CD14-positive monocyte (primary cell): ENCODE measurements at places on chromosomes 7 and 10. TPM values are rescaled to one million over a fixed set of nuclear protein-coding genes. Genes with fewer than 3 reads are reported as not detected.

CFAP69 gene
- polyA plus RNA-seq: not detected

EBF3 gene
- not detected for polyA plus RNA-seq

DNA sequence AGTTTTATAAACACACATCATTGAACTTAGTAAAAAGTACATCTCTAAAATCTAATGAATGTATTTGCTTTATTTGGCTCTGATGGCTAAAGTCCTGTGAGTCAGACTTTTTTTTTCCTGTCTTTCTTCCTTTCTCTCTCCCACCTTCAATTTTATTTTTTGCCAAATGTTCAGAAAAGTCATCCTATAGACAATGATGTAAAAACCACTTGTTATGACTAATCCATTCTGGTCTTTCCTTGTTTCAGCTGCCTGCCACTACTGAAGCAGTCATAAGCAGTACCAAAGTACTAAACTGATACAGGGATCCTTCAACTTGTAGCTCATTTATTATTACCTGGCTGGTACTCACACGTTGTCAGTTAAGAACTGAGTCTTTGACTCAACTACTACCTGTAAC lies 23.9 kb downstream of the HECTD2 start:
- DNase-seq: no peak

DNA sequence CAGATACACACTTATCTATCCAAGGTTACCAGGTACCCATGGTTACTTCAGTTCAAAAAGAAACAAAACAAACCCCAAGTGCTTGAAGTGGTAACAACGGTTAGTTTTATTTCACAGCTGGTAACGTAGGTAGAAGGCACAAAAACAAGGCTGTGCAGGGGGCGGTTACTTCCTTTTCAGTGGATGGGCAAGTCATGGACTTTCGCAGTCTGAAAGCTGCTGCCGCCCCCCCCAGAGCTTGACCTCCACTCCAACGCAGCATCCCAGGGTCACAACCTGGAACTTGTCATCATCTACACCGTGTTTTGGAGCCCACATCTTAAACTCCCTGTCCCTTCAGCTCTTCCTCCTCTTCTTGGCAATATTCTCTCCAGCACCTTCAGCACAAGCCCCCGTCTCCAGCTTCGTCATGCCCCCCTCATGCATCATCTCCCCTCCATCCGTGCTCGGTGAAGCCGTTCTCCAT lies 181.2 kb upstream of the ITGB1 start:
- DNase-seq: no peak

GRCh38 chr10:51145375-51145774 lies 71.1 kb downstream of the PRKG1 start:
- DNase-seq: no peak
